Stimulated activated CD4-positive, alpha-beta T cell treated with anti-CD3 and anti-CD28 coated beads, Interleukin-12 subunit alpha, Interleukin-12 subunit beta, amount 100 ng/mL, for 4 hours (primary cell): ENCODE measurements at places on chromosomes 5 and 9.

DNA sequence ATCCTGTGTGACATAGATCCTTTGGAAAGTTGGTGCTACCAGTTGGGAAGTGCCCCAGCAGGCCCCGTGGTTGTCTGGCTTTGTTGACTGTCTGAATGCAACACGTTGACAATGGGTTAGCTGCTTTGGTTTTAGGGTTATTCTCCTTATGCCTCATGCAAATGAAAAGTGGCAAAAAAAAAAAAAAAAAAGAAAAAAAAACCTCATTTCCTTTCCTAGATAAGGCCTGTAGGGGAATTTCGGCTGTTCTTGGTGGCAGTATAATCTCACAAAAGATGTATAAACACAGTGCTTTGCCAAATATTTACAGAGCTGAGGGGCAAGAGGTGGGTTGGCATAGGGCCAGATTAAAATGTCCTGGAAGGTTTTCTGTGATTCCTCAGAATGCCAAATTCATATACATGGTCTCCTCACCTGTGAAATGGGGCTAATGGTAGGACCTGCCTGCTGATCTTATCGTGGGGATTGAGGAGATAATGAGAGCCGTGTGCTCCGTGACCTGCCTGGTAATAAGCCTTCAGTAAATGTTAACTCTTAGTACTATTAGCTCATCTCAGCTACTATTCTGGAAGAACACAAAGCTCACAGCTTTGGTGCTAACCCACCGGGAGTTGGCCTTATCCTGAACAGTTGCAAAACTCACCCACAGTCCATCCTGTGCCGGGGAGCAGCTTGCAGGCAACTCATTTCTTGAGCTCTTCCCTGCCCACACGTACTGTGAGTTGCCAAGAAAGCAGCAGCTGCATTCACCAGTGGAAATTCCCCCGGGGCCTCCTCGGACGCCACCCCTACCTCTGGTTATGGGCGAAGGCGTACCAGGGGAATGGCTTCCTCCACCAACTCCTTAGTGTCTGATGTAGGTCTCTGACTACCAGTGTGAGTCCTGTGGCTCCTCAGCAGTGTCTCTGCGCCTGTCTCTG lies 220.3 kb downstream of the NR3C1 start:
- DNase-seq, result peak; percentile 52

- DNase-seq, result no peak
These were observed 2.9 kb upstream of the VDAC1 start for GRCh38 chr5:134007581-134008265.

GRCh38 chr9:74783408-74783807 lies 104.3 kb downstream of the TRPM6 start:
- DNase-seq, result no peak

DNA sequence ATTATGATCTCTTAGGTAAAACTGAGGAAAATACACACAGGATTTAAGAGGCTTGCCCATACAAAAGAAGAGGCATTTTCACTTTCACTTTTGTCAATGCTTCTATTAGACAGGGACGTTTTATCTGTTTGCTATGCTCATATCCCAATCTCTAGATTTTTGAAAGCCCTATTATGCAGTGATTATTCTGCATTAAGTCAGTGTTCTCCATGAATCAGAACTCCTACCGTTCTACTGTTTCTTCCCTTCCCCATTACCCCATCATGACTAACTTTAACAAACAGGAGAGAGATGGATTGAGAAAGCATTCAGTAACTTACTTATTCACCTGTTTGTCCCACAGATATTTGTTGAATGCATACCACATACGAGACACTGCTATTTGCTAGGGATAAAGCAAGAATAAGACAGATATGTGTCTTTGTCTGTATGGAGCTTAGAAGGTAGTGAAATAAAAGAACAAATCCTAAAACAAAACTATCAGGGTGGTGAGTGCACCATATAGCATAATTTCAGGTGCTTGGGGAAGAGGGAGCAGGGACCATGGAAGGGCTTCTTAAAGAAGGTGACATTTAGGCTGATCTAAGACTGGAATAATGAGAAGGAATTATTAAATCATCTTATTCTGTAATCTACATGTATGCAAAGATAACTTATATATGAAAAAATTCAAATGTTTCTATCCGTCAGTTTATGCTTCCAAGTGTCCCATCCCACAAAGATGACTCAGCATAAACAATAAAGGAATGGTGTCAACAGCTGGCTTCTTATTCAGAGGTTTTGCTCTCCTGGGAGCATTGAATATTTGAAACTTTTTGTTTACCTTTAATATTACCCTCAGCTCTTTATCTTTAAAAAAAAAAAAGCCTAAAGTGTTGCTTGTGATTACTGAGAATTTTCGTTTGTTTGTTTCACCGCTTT lies 328.1 kb downstream of the HINT1 start:
- DNase-seq, result no peak

GRCh38 chr5:149935431-149935901 lies 9.1 kb downstream of the PDE6A start:
- no peak for DNase-seq

DNA sequence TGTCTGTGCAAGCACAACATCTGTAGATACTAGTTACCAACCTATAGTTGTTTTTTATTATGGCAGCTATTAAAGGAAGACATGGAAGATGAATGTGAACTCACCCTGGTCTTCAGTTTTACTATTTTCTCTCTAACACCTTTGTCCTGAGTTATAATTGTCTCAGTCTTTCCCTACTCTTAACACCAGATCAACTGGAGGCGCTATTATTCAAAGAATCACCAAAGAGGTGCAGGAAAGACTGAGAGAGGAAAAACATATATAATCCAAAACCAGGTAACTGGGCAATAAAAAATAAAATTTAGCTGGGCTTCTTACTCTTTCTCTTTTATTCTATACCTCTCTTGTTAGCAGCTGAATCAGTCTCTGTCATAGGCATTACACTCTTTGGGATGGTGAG lies 134.2 kb upstream of the C6 start:
- DNase-seq, result no peak

GRCh38 chr9:115989831-115990230 lies 163.8 kb upstream of the PAPPA start:
- no peak for DNase-seq

DNA sequence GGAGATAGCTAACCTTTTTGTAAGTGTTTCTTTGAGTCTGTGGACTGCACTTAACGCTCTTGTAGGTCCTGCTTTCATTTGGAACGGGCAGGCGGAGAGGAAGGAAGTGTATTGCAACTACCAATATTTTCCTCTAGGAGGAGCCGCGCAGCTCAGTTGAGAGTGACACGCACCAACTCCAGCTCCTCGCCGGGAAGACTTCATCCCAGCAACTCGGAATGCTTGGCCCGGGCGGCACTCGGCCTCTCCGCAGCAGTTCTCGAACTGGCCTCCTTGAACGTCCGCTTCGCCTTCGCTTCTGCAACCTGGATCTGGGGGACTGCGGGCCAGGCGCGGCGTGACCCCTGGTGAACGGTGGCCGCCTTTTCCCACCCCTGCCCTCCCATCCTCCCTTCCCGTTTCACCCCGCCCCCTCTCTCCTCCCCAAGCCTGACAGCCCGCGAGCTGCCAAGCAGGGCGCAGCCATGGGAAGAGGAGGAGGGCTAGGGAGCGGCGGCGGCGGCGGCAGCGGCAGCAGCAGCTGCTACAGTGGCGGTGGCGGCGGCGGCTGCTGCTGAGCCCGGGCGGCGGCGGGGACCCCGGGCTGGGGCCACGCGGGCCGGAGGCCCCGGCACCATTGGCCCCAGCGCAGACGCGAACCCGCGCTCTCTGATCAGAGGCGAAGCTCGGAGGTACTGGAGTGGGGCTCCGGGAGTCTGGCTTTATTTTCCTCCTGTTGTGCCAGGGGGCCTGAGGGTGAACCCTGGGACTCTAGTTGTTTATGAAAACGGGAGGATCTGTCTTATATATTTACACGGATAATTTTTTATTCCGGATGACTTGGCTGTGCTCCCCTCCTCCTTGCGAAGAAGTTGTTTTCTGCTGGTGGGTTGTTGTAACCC lies at the start of gene GHR:
Gene GHR, plus strand, starts transcription at position 155 of the 881 bp plus-strand sequence. CDS start 142,436 bp downstream, outside the sequence.
- DNase-seq, result no peak

GRCh38 chr9:37412431-37413151 lies 9.9 kb upstream of the GRHPR start:
- DNase-seq, result no peak

DNA sequence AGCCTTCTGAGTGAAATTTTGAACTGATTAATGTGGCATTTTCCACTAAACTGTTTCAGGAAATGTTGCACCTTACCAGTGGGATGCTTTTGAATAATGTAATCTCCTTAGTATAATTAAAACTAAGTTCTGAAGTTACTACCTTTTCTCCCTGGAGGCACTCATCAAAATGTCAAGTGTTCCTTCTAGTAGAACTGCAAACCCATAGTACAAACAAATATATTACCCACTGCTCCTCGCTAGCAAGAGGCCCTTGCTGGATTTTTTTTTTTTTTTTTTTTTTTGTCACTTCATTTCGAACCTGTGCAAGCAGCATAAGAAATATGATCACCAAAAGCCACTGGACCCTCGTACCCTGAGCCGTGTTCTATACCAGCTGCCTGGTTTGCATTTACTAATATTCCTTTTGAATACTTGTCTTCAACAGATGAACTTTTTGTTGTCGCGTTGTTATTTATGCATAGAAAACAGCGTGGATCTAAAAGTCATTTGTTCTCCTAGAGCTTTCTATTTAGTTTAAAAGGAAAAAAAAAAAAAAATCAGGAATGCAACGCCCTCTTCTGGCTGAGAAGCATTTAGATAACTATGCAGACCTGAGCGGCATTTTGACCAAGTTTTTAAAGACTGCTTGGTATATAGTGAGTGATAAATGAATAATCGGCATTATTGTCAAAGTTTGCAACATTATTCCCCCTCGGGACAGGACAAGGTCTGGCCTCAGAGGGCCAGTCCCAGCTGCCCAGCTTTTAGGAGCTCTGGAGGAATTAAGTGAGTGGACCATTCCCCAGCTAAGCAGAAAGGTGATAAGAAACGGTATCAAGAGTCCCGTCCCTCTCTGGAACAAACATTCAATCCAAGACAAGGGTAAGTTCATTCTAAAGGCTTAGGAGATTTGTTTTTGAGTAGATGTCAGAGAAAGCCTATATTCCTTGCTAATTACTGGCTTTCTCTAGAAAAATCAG lies 162.5 kb upstream of the KIF2A start:
- DNase-seq, result no peak

- DNase-seq, result no peak
These were observed 63.4 kb upstream of the RNU6ATAC start for GRCh38 chr9:134227451-134228411.

DNA sequence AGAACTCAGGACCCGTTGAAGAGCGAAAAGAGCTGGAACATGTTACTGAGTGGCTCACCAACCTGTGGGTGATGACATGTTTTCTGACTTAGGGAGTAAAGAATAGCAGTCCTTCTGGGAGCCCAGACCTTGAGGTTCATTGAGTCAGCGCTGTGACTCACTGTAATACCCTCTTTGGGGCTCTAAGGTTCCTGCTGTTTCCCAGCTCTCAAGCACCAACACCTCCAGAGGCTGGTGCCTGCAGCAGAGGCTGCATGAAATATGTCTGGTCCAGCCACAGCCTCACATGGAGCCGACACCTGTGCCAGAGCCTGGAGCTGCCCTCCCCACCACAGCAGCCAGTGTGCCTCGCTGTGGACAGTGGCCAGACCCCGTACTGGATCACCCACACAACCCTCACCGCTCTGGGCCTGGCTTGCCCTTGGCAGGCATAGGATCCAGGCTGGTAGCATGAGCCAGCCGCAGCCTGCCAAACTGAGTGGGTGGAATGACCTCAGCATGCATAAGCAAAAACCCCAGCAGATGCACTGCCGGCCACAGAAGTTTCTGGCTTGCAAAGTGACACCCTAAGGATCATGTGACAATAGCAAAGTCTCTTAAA lies 143.5 kb upstream of the MRPS30 start:
- DNase-seq, result no peak

DNA sequence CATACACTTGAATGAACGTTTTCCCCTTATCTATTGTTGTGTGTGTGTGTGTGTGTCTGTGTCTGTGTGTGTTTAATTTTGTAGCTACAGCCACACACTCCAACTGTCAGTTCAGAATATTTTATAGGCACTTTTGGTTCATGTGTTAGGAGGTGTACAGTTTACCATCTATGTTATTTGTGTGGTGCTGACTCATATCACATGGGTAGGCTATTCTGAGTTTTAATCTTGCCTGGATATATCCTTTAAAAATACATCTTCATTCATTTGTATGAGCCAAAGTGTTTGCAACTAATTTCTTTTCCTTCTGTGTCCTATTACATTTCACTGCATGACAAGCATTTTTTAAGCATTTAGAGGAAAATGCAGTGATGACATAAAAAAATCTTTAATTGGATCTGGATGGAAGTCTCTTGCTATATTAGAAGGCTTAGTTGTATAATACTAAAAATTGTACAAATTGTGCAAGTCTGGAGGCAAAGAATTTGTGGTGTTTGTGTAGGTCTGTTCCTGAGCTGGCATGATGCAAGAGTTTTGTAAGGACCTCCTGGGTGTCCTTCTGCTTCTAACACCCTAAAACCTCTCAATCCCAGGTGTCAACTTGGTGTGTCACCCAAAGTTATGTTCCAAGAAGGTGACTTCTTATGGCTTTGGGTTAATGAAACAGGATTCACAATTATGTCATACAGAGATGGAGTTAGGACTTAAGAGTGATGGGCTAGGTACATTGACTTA lies 52.4 kb upstream of the HMHB1 start:
- no peak for DNase-seq

DNA sequence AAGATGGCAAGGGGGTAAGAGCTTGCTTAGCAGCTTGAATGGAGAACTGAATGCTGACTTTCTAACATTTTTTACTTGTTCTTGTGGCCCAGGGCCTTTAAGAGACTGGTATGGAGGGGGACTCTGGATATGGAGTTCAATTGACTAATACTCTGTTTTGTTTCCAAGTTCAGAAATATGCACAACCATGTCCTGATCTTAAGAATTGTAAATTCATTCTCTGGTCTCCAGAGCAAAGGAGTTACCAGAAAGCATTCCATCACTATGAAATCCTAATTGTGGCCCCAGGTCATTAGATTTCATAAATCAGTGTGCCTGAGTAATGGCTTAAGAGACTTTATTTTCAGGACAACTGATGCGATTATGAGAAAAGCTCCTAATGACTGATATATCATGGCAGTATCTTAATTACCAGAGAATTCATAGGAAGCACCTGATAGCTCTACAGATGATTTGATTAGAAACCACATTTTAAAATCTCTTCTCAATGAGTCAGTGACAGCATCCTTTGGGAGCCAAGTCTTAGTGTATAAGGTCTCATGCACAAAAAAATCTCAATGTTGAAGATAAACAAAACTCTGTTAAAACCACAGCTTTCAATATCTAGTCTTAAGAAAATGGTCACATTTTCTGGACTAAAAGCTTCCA lies 613.6 kb upstream of the KLF4 start:
- DNase-seq, result no peak
